Smooth muscle cell of the brain vasculature (primary cell): ENCODE measurements at places on chromosomes 3 and 15.

DNA sequence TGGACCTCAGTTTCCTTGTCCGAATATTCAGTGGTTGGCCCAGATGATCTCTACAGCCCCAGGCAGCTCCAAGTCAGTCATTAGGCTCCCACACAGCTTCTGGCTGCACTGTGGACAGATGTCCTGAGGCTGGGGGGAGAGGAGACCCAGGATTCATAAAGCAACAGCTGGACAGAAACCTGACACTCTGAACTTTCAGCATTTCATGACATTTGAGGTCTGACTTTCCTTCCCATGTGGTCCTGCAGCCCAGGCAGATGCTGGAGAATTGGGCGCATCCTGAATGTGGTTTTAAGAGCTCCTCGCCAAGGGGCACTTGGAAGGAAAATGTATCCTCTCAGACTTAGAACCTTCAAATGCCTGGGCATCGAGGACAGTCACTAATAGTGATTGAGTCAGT is 307.6 kb upstream of the LRRFIP2 start:
- no peak for DNase-seq

DNA sequence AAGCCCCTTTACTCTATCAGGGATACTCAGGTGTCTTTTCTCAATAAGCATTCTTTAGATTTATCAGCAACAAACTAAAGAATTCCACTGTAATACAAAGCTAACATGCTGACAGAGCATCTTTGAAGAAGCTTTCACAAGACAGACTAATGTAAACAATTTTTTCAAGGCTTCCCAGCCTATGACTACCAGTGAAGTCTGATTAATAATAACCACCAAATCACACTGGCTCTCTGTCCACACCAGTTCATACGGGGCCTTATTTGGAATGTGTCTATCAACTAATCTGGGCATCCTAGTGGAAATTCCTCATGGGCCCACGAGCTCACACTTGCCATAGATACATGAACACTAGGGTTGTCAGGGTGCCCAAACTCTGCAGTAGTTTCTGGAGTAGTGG is 84.5 kb downstream of the EFL1 start:
- no peak for DNase-seq

DNA sequence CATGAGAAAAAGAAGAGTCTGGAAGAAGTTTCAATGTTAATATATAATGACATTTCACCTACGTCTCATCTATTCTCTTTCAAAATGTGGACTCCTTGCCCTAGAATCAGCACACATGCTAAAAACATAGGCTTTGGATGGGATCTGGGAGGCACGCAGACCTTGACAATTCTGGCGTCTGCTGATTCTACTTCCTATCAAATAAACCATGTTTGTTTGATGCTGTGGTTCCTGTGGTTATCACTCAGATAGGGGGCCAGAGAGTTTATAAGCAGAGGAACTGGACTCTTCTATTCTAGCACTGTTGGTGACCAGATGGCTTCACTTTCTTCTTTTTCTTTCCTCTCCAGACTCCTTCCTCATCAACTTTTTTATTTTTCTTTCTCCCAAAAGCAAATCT is 336.8 kb downstream of the DIPK2A start:
- peak; percentile 32 for DNase-seq

DNA sequence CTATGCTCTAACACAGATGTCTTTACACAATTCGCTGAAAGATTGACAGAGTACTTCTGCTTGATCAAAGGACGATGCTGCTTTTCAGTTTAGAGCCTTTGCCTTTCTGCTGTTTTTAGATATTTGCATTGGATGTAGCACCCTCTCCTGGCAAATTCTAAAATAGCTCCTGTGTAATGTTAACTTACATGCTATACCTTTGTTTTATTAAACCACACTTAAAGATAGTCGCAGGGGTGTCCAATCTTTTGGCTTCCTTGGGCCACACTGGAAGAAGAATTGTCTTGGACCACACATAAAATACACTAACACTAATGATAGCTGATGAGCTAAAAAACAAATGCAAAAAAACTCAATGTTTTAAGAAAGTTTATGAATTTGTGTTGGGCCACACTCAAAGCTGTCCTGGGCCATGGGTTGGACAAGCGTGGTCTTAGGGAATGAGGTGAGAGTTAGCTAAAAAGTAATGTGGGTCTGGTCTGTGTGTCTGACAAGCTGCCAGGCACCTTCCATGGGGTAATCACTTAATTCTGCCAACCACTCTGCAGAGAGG is 62.9 kb downstream of the ATG7 start:
- DNase-seq = peak; percentile 51
